Daoy (cell line): ENCODE measurements at places on chromosomes 5 and 9. TPM values are rescaled to one million over a fixed set of nuclear protein-coding genes. Genes with fewer than 3 reads are reported as not detected.

The TLR4 gene
- 0.11 and 0.48 TPM in 2 replicates for total RNA-seq

The TAF11L5 gene
- not detected in 2 replicates for total RNA-seq

The FAM153A gene
- not detected in 2 replicates for total RNA-seq

The CAAP1 gene
- total RNA-seq = 20.2 and 46.1 TPM in 2 replicates

The ROPN1L gene
- total RNA-seq = 0.40 TPM in 1 of 2 replicates, not detected in the other

The ZNF483 gene
- 3.1 and 7.6 TPM in 2 replicates for total RNA-seq

The ZNF608 gene
- total RNA-seq = 19.1 and 21.7 TPM in 2 replicates

The AQP3 gene
- 1.9 and 3.5 TPM in 2 replicates for total RNA-seq

The DIPK1B gene
- total RNA-seq = 6.6 and 6.8 TPM in 2 replicates

The PCDHGB4 gene
- total RNA-seq = 0.06 and 0.09 TPM in 2 replicates

The TMEM8B gene
- 1.1 and 2.0 TPM in 2 replicates for total RNA-seq

The EQTN gene
- total RNA-seq = not detected in 2 replicates

The TERT gene
- 3.9 and 8.8 TPM in 2 replicates for total RNA-seq

The SLC4A9 gene
- total RNA-seq = not detected in 2 replicates

The SLC25A2 gene
- total RNA-seq = 0.11 and 1.8 TPM in 2 replicates

The ADAMTSL1 gene
- 12.7 and 16.6 TPM in 2 replicates for total RNA-seq

The C5orf58 gene
- not detected in 2 replicates for total RNA-seq

The WNT8A gene
- total RNA-seq = not detected in 2 replicates

The CER1 gene
- not detected in 2 replicates for total RNA-seq

The DCANP1 gene
- total RNA-seq = not detected in 2 replicates

The ADAMTS19 gene
- not detected in 2 replicates for total RNA-seq

The TMC1 gene
- not detected in 2 replicates for total RNA-seq

The PCDHA1 gene
- total RNA-seq = 0.42 and 1.2 TPM in 2 replicates

The FOXI1 gene
- not detected in 2 replicates for total RNA-seq

The GAS1 gene
- total RNA-seq = 11.2 and 14.5 TPM in 2 replicates

The TPM2 gene
- 793 and 977 TPM in 2 replicates for total RNA-seq

The TPPP gene
- 0.34 TPM in 1 of 2 replicates, not detected in the other for total RNA-seq

The ANXA2R gene
- total RNA-seq = 2.9 TPM in 2 replicates
